ENCODE measurements at places on chromosomes 6 and 20. TPM values are rescaled to one million over a fixed set of nuclear protein-coding genes. Genes with fewer than 3 reads are reported as not detected.

DNA sequence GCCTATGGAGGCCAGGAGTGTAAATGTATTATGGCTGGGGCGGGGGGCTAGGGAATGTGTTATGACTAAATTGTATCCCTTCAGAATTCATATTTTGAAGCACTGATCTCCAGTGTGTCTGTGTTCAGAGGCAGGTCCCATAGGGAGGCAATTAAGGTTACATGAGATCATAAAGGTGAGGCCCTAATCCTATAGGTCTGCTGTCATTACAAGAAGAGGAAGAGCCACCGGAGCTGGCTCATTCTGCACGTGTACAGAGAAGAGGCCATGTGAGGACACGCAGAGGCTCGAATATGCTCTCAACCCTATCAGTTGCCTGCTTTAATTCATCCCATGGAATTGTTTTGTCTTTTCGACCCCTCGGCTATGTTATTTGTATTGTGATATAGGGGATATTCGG is 76.9 kb downstream of the VTA1 start:
- H3K36me3 ChIP-seq = peaks cover 13% of the 10 kb centered on the region
- no peaks in the 10 kb centered on the region for H3K4me1 ChIP-seq
- no peak overlapping the region for H3K27ac ChIP-seq
- H3K27me3 ChIP-seq = no peaks in the 10 kb centered on the region
- no peak overlapping the region for H3K4me3 ChIP-seq

DNA sequence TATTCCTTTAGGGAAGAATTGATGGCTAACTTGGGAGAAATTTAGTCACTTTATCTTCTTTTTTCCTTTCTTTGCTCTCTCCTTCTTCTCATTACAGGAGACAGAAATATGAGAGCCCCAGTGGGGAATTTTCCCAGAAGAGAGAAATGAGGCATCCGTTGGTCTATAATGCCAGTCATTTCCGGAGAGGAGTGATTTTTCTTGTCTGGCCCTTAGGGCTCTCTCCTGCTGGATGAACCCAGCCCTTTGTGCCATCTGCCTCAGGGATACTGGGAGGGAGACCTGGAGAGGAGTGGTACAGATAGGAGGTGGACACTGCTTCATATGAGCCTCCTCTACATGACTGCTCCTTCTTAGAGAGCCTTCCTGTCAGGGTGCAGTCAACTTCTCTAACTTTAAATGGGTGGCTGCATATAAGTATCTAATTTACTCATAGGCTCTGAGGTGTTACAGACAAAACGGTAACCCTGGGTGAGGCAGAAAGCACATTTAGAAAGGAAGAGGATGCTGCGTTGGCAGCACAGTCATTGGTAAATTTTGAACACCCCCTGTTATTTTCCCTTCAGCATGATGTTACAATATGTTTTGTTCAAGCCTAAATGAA is 21.9 kb downstream of the RIMS1 start:
- H3K4me1 ChIP-seq = no peaks in the 10 kb centered on the region
- no peak for DNase-seq
- H3K36me3 ChIP-seq = no peaks in the 10 kb centered on the region

DNA sequence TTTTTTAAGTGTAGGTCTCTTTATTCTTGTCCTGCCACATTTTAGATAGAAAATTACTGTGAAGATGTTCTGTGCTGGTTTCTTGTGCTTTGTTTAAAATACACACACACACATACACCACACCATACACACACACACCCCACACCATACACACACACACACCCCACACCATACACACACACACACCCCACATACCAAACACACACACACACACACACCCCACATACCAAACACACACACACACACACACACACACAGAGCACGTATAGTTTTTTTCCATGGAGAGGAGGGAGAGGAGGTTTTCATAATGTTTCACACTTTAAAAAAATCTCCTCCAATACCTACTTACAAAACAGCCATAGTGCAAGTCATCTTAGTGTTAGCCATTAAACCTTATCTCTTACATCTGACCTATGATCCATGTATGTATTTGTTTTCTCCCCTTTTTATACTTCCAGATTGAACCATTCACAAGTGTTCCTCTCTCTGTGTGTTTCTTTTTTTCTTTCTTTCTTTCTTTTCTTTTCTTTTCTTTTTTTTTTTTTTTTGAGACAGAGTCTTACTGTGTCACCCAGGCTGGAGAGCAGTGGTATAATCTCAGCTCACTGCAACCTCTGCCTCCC is 19.7 kb upstream of the CITED2 start:
- H3K27me3 ChIP-seq = no peaks in the 10 kb centered on the region
- no peaks in the 10 kb centered on the region for H3K36me3 ChIP-seq
- H3K27ac ChIP-seq = no peak overlapping the region
- no peak overlapping the region for H3K4me3 ChIP-seq
- H3K4me1 ChIP-seq = no peaks in the 10 kb centered on the region
- DNase-seq = no peak

DNA sequence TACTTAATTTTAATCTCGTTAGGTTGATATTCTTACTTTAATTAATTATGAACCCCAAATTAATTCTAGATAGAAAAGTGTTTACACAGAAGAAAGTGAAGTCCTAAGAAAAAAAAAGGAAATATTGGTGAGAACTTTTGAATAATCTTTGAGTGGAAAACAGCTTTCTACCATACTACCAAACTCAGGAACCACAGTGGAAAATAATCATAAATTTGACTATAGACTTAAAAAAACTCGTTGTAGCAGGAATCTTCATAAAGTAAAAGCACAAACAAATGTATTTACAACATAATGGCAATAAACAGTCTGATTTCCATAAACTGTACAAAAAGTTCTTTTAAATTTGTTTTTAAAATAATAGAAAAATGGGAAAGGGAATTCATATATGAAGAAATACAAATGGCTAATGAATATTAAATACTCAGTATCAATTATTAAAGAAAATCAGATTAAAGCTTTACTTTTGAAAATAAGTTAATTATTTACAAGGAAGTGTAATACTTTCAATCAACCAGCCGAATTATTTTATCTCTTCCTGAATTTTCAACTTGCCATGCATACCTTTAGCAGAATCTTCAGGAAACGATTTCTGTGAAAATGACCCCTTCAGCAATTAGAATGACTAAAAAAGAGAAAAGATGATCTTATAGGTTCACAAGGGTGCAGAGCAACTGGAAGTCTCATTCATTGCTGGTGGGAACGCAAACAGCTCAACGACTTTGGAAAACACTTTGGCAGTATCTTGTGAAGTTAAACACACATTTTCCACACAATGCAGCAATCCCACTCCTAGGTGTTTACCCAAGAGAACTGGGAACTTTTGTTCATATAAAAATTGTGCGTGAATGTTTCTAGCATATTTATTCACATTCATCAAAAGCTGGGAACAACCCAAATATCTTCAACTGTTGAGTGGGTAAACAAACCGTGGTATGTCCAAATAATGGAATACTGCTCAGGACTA is 38.5 kb upstream of the BMP6 start:
- no peak overlapping the region for H3K4me3 ChIP-seq
- H3K27ac ChIP-seq = no peak overlapping the region
- no peaks in the 10 kb centered on the region for H3K4me1 ChIP-seq
- no peaks in the 10 kb centered on the region for H3K36me3 ChIP-seq
- DNase-seq = no peak

- H3K27me3 ChIP-seq = no peaks in the 10 kb centered on the region
- no peaks in the 10 kb centered on the region for H3K36me3 ChIP-seq
- DNase-seq = no peak
- no peak overlapping the region for H3K4me3 ChIP-seq
Observed at GRCh38 chr6:30157999-30158398, 3.0 kb downstream of the TRIM10 start.

DNA sequence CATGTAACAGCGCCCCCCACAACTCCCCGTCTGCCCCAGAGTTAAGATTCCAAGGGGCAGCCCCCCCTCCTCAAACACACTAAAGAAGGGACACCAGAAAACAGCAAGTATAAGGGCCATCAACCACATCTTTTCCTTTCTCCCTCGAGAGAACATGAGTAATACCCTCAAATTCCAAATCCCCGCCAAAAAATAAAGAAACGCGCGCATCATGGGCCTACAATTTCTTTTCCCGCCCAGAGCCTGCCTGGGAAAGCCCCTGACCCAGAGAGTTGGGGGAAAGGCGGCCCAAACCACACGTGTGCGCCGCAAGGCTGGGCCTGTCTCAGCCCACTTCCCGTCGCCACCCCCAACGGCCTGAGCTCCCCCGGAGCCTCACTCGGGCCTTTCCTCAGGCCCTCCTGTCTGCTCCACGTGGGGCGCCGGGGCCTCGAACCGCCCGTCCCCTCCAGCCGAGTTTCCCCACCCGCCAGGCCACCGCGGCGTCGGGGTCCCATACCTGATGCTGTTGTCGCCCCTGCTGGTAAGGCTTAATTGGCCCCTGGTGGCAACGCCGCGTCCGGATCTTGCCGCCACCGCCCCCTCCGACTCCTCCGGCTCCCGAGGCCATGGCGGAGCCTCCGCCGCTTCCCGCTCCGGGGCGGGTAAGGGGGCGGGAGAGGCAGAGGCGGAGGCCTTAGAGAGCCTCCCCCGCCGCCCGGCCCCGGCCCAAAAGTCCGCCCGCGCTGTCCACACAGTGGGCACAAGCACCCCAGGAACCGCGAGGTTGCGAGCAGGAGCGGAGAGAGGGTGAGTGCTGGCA is 746 bp downstream of the NUP153 start:
- peaks cover 41% of the 10 kb centered on the region for H3K4me1 ChIP-seq
- peak; percentile 71 for DNase-seq
- H3K27me3 ChIP-seq = no peaks in the 10 kb centered on the region
- no peaks in the 10 kb centered on the region for H3K36me3 ChIP-seq

- H3K27ac ChIP-seq = peak overlapping the region; percentile 87
- DNase-seq = peak; percentile 42
- H3K27me3 ChIP-seq = no peaks in the 10 kb centered on the region
- peaks cover 21% of the 10 kb centered on the region for H3K4me1 ChIP-seq
- H3K4me3 ChIP-seq = peak overlapping the region; percentile 71
Observed at GRCh38 chr6:21595285-21596144, 2.0 kb downstream of the SOX4 start.

GRCh38 chr6:105380634-105381033 is 22.2 kb downstream of the PREP start:
- no peaks in the 10 kb centered on the region for H3K27me3 ChIP-seq
- peaks cover 6% of the 10 kb centered on the region for H3K36me3 ChIP-seq

DNA sequence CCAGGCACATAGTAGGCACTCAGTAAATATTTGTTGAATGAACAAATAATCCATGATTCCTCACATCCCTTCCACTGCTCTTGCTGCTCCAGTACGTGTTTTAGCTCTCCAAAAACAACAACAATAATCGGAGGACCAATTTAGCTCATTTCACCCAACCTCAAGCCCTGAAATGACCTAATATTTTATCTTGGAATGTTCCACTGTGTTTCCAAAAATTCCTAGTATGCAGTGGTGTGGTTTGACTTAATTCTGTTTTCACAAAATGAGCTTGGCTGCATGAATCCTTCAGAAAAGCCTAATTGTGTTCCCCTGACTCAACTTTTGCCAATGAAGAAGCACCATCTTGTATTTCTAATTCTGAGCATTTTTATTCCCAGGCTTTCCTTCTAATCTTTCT is 168.0 kb upstream of the PHACTR1 start:
- H3K36me3 ChIP-seq = no peaks in the 10 kb centered on the region
- H3K27me3 ChIP-seq = no peaks in the 10 kb centered on the region
- peaks cover 7% of the 10 kb centered on the region for H3K4me1 ChIP-seq

DNA sequence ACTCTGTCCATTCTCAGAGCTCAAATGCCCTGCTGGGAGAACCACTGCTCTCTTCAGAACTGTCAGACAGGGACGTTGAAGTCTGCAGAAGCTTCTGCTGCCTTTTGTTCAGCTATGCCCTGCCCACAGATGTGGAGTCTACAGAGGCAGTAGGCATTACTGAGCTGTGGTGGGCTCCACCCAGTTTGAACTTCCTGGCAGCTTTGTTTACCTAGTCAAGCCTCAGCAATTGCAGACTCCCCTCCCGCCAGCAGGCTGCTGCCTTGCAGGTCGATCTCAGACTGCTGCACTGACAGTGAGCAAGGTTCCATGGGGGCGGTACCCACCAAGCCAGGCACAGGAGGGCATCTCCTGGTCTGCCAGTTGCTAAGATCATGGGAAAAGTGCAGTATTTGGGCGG is 21.8 kb upstream of the UFL1 start:
- H3K27ac ChIP-seq = no peak overlapping the region
- no peak for DNase-seq

GRCh38 chr6:81978230-81978629 is 225.7 kb upstream of the TENT5A start:
- H3K36me3 ChIP-seq = no peaks in the 10 kb centered on the region
- H3K27me3 ChIP-seq = no peaks in the 10 kb centered on the region
- H3K4me3 ChIP-seq = no peak overlapping the region
- H3K4me1 ChIP-seq = no peaks in the 10 kb centered on the region

DNA sequence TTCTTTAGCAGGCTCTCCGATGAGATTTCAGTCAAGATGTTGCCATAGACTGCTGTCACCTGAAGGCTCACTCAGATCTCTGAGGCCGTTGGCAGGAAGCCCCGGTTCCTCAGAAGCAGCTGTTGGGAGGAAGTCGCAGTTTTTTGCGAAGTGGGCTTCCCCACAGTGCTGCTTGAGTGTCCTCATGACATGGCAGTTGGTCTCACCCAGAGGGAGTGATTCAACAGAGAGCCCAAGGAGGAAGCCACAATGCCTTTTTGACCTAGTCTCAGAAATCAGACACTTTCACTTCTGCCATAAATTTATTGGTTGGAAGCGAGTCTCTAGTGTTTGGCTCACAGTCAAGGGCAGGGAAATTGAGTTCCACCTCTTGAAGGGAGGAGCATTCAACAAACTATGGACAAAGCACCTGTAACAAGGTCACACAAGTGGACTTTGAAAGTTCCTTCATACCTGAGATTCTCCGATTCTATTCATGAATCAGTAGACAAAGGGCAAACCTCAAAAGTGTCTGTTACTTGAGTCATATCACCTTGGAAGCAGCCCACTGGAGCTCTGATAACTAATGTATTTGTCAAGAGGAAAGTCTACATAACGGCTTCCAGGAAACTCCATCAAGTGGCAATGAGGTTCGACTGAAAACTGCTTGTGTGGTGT is 208.3 kb downstream of the TASP1 start:
- H3K4me1 ChIP-seq = no peaks in the 10 kb centered on the region
- no peak overlapping the region for H3K27ac ChIP-seq
- no peaks in the 10 kb centered on the region for H3K27me3 ChIP-seq
- no peak for DNase-seq

DNA sequence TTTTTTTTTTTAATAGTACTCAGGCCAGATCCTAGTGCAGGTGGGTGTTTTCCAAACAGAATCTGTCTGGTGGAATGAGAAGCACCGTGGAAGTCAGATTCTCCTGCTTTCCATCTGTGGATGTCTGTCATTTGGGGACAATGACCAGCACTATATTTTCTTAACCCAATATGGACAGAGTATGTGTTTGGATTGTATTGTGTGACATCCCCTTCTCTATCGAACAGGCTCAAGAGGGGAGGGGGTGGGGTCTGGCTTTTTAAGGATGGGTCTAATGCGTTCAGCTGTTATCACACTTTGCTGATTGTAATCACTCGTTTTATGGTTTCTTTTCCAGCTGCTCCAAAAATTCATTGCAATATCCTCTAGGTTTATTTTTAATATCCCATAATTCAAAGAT is 197.5 kb upstream of the CEP162 start:
- no peaks in the 10 kb centered on the region for H3K27me3 ChIP-seq
- H3K27ac ChIP-seq = no peak overlapping the region
- H3K4me3 ChIP-seq = no peak overlapping the region
- no peaks in the 10 kb centered on the region for H3K36me3 ChIP-seq
- DNase-seq = no peak

GRCh38 chr6:139062932-139063646 is 34.5 kb downstream of the ABRACL start:
- no peaks in the 10 kb centered on the region for H3K36me3 ChIP-seq
- no peak for DNase-seq
- H3K27ac ChIP-seq = no peak overlapping the region
- no peaks in the 10 kb centered on the region for H3K27me3 ChIP-seq
- no peaks in the 10 kb centered on the region for H3K4me1 ChIP-seq

Gene DACT2
- total RNA-seq = 1.5 TPM

Gene COQ3
- 24.3 TPM for total RNA-seq

Gene BACH2
- total RNA-seq = 4.6 TPM

Gene PDE7B
- total RNA-seq = 9.0 TPM

Gene XKR7
- total RNA-seq = not detected

Gene DUSP15
- total RNA-seq = 2.4 TPM

Gene LAMA2
- 274 TPM for total RNA-seq

Gene SLC4A11
- total RNA-seq = 0.14 TPM
